ENCODE measurements at places on chromosomes 16 and 17. TPM values are rescaled to one million over a fixed set of nuclear protein-coding genes. Genes with fewer than 3 reads are reported as not detected.

NPIPB9 gene
- 2.9 TPM for total RNA-seq

KRT10 gene
- total RNA-seq: 40.4 TPM

HID1 gene
- total RNA-seq: 19.5 TPM

KCNH6 gene
- total RNA-seq: not detected

CTRL gene
- total RNA-seq: 8.6 TPM

ANKS3 gene
- 28.5 TPM for total RNA-seq

WNT3 gene
- total RNA-seq: not detected

SLC22A31 gene
- total RNA-seq: 0.44 TPM

GRCh38 chr16:30875871-30876801 lies 17.7 kb downstream of the BCL7C start:
- peaks cover 23% of the 10 kb centered on the region for H3K4me1 ChIP-seq
- no peaks in the 10 kb centered on the region for H3K27me3 ChIP-seq
- H3K27ac ChIP-seq: peak overlapping the region; percentile 84
- DNase-seq: peak; percentile 65
- peaks cover 6% of the 10 kb centered on the region for H3K36me3 ChIP-seq

DNA sequence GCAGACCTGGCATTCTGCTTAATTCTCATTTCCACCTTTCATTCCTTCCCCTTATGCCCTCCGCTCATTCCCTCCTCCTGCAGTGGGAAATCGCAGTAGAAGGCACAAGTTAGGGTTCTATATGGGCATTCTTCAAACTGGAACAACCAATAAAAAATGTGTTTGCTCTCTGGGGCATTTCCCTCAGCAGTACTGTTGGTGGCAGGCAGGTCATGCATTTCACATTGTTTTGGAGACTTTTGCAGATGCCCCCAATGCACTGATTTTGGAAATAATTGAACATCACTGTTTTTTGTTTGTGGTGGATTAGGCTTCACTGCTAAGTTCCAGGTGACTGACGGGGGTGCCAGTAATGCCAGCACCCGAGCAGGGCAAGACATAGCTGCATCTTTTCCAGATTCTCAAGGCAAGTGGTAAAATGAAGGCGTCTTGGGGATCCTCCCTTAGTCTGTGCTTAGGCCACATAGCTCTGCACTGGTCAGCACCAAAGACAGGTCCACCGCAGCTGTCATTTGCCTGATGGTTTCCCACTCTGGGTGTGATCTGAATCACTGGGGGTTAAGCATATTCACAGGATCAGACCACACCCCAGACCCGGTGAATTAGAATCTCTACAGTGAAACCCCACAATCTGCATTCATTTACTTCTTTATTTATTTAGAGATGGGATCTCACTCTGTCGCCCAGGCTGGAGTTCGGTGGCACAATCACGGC lies 304.5 kb downstream of the CPPED1 start:
- H3K27ac ChIP-seq: no peak overlapping the region
- no peak overlapping the region for H3K4me3 ChIP-seq
- no peaks in the 10 kb centered on the region for H3K27me3 ChIP-seq
- H3K4me1 ChIP-seq: no peaks in the 10 kb centered on the region
- H3K36me3 ChIP-seq: no peaks in the 10 kb centered on the region

GRCh38 chr17:45759761-45760160 lies 24.4 kb upstream of the CRHR1 start:
- DNase-seq: no peak
- H3K27ac ChIP-seq: no peak overlapping the region
- H3K27me3 ChIP-seq: no peaks in the 10 kb centered on the region
- H3K4me3 ChIP-seq: no peak overlapping the region
- no peaks in the 10 kb centered on the region for H3K4me1 ChIP-seq

GRCh38 chr17:64622931-64623654 lies 39.0 kb downstream of the SMURF2 start:
- H3K4me3 ChIP-seq: no peak overlapping the region
- DNase-seq: no peak
- no peaks in the 10 kb centered on the region for H3K36me3 ChIP-seq
- peaks cover 22% of the 10 kb centered on the region for H3K4me1 ChIP-seq

- H3K4me3 ChIP-seq: no peak overlapping the region
- H3K27ac ChIP-seq: no peak overlapping the region
- no peaks in the 10 kb centered on the region for H3K27me3 ChIP-seq
- H3K4me1 ChIP-seq: no peaks in the 10 kb centered on the region
Measured at GRCh38 chr16:67652578-67653127, 7.4 kb downstream of the ACD start.

- H3K27me3 ChIP-seq: peaks cover 5% of the 10 kb centered on the region
- no peaks in the 10 kb centered on the region for H3K36me3 ChIP-seq
- DNase-seq: no peak
- no peak overlapping the region for H3K27ac ChIP-seq
Measured at GRCh38 chr16:90046122-90046970, 27.1 kb upstream of the DBNDD1 start.

DNA sequence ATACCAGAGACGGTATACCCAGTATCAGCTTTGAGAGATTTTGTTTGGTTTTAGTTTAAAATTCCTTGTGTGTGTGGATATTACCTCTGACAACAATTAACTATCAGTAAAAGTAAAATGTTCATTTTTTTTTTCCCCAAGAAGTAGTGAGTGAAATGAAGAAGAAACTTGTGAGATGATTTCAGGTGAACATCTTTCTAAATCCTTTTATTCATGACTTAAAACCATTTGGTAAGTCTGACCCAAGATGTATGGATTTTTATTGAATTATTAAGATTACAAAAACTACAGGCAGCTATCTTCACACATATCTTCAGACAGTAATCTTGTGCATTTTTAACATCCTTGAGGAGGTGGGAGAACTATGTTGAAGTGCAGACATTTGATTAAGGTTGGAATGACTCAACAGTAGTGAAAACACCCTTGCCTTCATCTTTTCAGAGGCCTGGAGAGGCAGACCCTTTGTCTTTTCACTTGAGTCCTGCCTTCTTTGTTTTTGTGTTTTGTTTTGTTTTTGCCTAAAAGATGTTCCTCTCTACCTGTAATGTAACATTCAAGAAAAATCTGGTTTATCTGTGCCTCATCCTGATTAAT lies 240.3 kb upstream of the TBX2 start:
- no peak overlapping the region for H3K4me3 ChIP-seq
- H3K27me3 ChIP-seq: no peaks in the 10 kb centered on the region

DNA sequence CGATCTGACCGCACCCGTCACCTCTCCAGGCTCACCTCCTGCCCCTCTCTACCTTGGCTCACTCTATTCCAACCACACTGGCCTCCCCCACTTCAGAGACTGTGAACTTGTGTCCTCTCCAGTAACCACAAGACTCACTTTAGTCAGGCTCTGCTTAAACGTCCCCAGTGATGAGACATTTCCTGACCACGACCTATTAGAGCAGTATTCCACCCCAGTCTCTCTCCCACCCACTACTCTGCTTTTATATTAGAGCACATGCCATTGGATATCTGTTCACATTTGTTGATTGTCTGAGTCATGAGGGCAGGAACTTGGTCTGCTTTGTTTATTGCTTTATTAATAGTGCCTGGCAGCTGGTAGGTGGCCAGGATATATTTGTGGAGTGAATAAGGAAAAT lies 20.1 kb downstream of the COX11 start:
- H3K27ac ChIP-seq: no peak overlapping the region
- no peak for DNase-seq
- no peaks in the 10 kb centered on the region for H3K27me3 ChIP-seq
- H3K36me3 ChIP-seq: no peaks in the 10 kb centered on the region

DNA sequence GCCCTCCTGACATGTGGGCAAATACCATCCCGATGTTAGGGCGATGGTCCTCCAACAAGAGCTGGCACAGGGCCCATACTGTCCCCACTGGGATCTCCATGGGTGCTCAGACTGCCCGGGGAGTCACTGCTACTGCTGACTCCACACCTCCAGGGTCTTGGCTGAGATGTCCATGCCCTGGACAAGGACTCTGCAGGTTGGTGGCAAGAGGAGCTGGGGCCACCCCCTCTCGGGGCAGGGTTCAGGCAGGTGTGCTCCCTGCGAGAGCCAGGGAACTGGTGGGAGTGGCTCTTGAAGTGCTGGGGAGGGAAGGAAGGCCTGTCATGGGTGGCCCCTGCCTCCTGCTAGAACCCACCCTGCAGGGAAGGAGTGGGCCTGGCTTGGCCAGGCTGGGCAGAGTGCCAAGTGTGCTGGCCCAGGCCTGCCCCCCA lies 6.4 kb downstream of the CASKIN2 start:
- no peaks in the 10 kb centered on the region for H3K27me3 ChIP-seq
- no peak overlapping the region for H3K27ac ChIP-seq
- DNase-seq: no peak
- no peaks in the 10 kb centered on the region for H3K36me3 ChIP-seq

GRCh38 chr16:67546761-67547422 lies 15.4 kb upstream of the CTCF start:
- H3K36me3 ChIP-seq: no peaks in the 10 kb centered on the region
- peaks cover 43% of the 10 kb centered on the region for H3K4me1 ChIP-seq
- peak overlapping the region; percentile 48 for H3K4me3 ChIP-seq
- peak; percentile 66 for DNase-seq

GRCh38 chr16:10386517-10387100 lies 748 bp downstream of the ATF7IP2 start:
- H3K36me3 ChIP-seq: no peaks in the 10 kb centered on the region
- H3K27me3 ChIP-seq: no peaks in the 10 kb centered on the region
- H3K4me3 ChIP-seq: peak overlapping the region; percentile 63
- H3K27ac ChIP-seq: peak overlapping the region; percentile 61
- H3K4me1 ChIP-seq: peaks cover 42% of the 10 kb centered on the region
- peak; percentile 11 for DNase-seq

- DNase-seq: no peak
- no peak overlapping the region for H3K27ac ChIP-seq
- no peaks in the 10 kb centered on the region for H3K4me1 ChIP-seq
- no peaks in the 10 kb centered on the region for H3K36me3 ChIP-seq
Measured at GRCh38 chr16:73504591-73505575, 457.0 kb upstream of the ZFHX3 start.

GRCh38 chr17:72446525-72447250 lies 325.9 kb downstream of the SOX9 start:
- H3K27me3 ChIP-seq: no peaks in the 10 kb centered on the region
- no peaks in the 10 kb centered on the region for H3K36me3 ChIP-seq
- DNase-seq: no peak
- no peak overlapping the region for H3K27ac ChIP-seq
- H3K4me3 ChIP-seq: no peak overlapping the region

- H3K4me1 ChIP-seq: no peaks in the 10 kb centered on the region
- H3K27me3 ChIP-seq: no peaks in the 10 kb centered on the region
- H3K4me3 ChIP-seq: no peak overlapping the region
- H3K27ac ChIP-seq: no peak overlapping the region
- DNase-seq: peak; percentile 18
Measured at GRCh38 chr16:89009343-89010209, 32.6 kb upstream of the CBFA2T3 start.

DNA sequence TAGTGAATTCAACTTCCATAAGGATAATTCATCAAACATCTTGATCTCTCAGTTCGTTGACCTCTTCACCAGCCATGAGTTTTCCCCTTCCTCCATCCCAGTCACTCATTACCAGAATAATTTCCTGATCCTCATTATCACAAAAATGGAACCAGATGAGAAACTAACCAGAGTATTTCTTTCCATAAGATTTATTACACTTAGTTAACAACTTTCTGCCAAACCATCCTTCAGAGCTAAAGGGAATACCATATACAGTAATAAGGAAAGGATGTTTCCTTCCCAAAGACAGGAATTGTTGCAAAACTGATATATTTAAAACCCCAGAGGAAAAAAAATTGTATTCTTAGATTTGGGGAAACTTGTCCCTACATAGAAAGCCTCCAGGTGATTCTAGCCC lies 8.6 kb downstream of the KRTAP29-1 start:
- no peak overlapping the region for H3K4me3 ChIP-seq
- no peaks in the 10 kb centered on the region for H3K27me3 ChIP-seq
- H3K27ac ChIP-seq: no peak overlapping the region
- no peaks in the 10 kb centered on the region for H3K36me3 ChIP-seq

DNA sequence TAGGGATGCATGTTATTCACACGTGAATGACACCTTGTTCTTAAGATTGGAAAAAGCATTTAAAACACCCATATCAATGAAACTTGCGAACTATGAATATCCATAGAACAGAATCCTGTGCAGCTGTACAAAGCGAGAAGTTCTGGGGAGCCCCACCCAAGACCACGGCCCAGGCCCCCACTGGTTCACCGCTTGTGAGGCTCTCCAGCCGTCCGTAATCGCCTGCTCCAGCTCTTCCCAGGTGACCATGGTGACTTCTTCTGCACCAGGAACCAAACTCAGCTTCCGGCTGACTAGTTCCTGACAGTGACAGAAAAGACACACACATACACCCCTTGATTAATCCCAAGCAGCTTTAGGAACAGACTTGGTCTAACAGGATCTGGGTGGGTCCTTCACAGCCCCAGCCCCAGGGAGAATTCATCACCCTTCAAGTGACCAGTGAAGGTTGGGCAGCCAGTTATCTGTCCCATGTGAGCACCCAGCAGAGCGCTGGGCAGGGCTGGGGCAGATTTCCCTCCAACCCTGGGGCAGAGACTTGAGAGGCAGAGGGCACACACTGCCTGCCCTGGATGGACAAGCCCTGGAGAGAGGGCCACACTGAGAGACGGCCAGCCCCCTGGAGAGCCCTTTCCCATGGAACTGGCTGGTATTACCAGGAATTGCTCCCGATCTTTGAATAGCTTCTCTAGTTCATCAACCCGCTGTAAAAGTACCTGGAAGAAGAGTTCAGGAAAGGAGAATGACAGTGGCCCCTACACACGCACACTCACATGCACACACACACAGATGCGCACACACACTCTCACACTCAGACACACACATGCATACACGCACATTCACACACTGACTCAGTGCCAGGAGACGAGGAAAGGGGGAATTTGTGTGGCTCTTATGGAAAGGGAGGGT lies 3.6 kb downstream of the QRICH2 start:
- no peaks in the 10 kb centered on the region for H3K36me3 ChIP-seq
- H3K27ac ChIP-seq: no peak overlapping the region
- H3K4me3 ChIP-seq: no peak overlapping the region
- H3K4me1 ChIP-seq: no peaks in the 10 kb centered on the region
- no peaks in the 10 kb centered on the region for H3K27me3 ChIP-seq

Measured in CD4-positive, alpha-beta memory T cell (primary cell).